T-helper 2 cell treated with Interferon-gamma antibody and Interleukin-4, amounts not matched to agents 5 μg/mL and 100 μg/mL, for 36 hours (primary cell): ENCODE measurements at places on chromosomes 4 and X.
A peak's percentile ranks its signal among the peaks of the same experiment; 100 is the strongest.

DNA sequence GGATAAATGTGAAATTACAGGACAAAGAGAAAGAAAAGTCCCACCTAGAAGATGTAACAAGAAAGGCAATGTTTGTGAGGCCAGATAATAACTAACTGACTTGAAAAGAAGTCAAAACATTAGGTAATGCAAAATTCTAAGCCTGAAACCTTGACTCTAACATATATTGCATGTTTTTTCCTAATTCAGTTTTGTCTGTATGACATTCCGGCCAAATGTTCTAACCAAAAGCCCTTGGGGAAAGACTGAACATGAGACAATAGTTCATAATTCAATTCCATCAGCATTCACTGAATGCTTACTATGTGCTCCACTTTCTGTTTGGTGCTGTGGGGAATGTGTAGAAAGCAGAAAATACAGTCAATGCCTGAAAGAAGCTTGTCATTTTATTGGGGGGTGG is 84.8 kb upstream of the PLAC1 start:
- DNase-seq, result no peak

DNA sequence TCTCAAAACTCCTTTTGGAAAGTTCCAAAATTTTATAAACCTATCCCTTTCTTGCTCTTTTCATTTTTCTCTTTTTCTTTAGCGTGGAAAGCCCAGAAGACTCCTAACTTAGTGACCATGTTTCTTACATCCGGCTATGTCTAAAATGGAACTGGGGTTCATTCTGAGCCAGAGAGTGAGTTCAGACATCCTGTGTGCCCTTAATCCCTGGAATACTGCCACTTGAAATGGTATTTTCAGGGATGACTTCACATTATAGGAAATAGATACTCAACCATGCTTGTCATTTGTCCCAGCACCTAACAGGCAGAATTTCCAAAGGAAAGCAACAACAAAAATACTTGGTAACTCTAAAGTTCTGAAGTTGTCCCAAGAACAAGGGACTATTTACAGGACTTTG is 379.6 kb downstream of the ARHGAP24 start:
- DNase-seq, result no peak

DNA sequence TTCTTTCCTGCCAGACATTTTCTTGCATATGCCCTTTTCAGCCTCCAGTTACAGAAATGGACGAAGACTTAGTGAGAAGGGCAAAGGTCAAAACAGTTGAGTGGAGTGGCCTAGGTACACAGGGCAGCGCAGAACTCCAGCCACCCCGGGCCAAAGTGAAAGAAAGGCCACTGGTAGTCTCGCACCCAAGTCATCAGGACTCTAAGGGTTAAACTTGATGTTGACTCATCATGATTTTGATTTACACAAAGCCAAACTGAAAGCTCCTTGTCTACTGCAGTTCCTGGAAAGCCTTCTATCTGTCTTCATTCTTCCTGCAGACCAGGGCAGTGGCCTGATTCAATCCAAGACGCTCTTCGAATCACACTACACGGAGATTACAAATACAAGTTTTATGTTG is 2.6 kb upstream of the IL13RA1 start:
- no peak for DNase-seq

DNA sequence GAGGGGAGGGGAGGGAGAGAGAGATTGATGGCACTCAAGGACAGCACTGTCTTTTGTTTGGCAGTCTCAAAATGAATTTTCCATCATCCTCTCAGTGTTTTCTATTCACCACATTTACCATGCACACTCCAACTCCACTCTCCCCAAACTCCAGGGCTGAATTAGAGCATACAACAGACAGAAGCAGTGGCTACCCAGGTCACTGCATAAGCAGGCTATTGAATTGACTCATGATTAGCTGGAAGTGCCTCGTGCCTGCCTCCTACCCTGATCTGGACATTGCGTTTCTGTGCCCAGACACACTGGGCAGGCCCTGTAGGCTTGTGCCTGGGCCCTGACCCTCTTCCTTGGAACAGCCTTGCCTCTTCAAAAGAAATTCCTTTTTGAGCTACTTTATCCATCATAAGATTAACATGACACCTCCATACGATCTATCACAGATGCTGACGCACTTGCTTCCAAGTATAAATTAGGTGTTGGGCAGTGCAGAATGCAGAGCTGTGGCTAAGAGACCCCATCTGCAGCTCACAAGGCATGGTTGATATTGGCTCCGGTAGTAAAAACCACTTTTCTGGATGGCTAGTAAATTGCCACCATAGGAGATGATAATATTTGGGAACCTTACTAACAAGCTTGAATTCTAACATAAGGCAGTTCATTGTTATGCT is 752.9 kb downstream of the RPA4 start:
- DNase-seq, result no peak

DNA sequence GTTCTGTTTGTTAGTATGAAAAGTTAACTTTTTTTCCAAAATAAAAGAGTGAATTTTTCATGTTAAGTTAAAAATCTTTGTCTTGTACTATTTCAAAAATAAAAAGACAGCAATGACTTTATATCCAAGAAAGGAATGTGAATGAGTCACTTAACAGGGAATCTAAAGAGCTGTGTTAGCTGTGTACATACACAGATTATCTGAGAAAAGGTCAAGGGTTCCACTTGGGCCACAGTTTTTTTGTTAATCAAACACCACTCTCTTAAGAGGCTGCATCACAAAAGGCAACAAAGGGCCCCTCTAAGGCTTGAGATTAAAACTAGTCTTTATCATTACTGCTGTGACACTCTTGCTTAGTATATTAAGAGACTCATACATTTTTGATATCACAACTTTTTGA is 82.1 kb downstream of the FIP1L1 start:
- no peak for DNase-seq

DNA sequence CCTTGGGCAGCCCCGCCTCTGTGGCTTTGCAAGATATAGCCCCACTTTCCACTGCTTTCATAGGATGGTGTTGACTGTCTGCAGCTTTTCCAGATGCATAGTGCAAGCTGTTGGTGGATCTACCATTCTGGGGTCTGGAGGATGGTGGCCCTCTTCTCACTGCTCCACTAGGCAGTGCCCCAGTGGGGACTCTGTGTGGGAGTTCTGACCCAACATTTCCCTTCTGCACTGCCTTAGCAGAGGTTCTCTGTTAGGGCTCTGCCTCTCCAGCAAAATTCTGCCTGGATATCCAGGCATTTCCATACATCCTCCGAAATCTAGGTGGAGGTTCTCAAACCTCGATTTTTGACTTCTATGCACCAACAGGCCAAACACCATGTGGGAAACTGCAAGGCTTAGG is 153.7 kb downstream of the TBCK start:
- no peak for DNase-seq

DNA sequence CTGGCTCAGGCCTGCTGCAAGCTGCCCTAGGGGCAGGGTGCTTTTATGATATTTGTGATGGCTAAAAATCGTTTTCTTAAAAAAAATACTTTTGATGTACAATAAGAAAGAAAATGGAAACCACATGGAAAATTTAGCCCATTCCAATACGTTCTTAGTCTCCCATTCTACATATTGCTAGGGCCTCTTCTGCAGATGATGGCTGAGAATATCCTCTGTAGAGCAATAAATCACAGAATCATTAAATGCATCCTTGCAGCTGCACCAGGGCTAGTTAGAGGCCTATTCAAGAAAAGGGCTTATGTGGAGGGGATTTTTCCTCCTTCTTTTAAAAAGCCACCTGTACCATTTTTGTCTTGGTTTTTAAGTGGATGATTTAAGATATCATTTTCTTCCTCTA is 97.6 kb upstream of the C1GALT1C1 start:
- no peak for DNase-seq

- no peak for DNase-seq
These were observed 277.8 kb downstream of the EPHA5 start for GRCh38 chr4:65392488-65392887.

DNA sequence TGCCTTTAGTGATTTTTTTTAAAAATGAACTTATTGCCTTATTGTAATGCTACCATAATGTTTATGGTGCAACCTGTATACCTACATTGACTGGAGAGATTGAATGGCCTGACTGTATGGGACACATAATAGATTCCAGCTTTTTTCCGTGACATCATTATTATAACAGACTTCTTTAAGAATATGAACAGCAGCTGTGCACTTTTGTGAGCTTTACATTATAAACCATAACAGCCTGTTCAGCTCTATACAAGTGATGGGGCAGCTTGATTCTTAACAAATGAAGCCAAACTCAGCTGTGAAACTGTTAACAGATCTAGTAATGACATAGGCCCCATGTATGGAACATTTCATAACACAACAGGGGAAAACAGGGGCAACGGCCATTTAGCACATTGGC is 187.0 kb downstream of the BMPR1B start:
- no peak for DNase-seq

DNA sequence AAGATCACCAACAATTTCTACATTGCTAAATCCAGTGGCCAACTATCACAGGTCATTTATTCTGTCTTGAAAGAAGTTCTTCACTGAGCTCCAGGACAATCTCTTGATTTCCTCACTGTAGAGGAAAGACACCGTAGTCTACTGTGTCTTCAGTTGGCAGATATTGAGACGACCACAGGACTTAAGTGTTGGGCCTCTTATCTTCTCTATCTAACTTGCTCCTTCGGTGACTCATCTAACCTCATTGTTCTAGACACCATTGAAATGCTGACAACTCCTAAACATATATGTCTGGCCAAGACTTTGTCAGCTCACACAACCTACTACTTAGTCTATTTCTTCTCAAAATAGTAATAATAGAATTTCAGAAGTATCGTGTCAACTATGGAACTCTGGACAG is 425.8 kb downstream of the ARAP2 start:
- no peak for DNase-seq

DNA sequence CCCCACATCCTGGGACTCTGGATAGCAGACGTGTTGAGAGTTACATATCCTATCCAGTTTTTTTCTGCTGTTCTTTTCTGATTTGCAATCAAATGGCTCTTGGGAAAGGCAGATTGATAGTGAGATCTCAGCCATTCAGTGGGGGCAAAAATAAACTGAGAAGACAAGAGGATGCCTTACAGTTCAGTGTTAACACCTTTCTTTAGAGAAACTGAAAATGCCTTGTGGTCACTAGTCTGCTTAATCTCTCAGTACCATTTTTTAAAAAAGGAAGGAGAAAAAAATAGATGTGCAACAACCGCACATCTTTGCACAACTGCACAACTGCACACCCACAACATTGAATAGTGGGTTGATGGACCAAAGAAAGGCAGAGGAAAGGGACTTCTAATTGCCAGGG is 109.3 kb downstream of the ARHGEF9 start:
- no peak for DNase-seq

DNA sequence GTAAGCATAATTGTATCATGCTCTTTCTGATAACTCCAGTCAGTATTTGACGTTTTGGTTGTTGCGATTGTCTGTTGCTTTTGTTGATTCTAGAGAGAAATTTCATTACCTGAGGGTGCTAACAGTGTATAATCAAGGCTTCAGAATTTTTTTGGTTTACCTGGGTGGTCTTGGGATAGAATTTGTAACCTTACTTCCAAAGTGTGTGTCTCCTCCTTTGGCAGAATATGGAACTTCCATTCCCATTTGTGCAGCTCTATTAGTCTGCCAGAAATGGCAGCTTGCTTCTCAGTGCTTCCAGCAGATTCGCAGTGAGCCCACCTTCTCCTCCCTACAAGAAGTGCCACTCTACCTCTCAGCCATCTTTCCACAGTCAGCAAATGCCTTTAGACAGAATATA is 5.3 kb downstream of the COPS4 start:
- DNase-seq, result no peak

DNA sequence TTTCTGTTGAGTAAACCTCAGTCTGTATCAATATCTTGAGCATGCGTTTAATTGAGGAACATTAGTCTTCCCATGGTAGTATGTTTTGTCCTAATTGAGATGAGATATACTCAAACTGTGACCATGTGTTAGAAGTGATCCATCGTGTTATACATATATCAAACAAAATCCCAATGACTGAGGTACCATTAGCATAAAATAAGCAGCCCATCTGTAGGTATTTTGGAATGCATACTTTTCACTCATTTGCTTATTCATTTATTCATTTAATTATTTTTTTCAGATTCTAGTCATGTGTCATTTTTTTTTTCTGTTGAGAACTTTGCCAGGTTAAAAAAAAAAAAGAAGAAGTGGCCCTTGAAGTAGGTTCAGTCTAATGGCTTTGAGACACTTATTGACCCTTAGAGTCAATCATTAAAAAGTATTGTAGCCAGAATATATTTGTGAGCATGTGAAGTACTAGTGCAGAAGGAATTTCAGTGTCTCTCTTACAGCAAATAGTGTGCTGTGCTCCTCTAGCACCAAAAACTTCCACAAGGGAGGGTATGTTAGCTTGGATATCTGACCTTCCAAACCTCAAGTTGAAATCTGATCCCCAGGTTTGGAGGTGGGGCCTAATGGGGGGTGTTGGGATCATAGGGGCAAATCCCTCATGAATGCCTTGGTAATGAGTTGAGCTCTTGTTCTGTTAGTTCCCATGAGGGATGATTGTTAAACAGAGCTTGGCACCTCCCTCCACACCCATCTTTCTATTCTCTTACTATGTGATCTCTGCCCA is 130.8 kb upstream of the NPY2R start:
- DNase-seq, result no peak

- no peak for DNase-seq
These were observed 59.4 kb upstream of the GRPR start for GRCh38 chrX:16063921-16064320.

DNA sequence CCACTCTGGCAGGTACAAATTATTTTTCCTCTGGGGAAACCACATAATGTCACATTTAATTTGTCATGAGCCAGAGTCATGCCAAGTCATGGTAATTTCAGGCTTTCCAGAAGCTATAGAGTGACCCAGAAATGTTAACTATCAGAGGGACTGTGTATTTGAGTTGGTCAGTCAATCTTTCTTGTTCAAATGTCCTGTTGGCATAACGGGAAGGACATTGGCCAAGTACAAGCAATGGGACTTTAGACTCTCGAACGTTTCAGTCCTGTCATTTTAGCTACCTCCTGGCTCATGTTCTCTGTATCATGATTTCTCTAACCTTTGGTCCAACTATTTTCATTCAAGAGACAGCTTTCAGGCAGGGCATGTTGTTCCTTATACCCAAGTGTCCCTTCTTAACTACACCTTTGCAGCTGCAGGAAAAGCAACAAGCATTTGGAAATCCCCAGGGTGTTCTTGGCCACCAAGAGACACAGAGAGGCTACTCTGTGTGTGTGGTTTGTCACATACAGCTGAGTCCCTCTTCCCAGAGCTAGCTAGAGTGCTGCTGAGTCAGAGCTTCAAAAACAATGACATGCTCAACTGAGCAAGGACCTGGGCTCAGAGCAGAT is 142.6 kb downstream of the EGF start:
- DNase-seq, result peak; percentile 38

DNA sequence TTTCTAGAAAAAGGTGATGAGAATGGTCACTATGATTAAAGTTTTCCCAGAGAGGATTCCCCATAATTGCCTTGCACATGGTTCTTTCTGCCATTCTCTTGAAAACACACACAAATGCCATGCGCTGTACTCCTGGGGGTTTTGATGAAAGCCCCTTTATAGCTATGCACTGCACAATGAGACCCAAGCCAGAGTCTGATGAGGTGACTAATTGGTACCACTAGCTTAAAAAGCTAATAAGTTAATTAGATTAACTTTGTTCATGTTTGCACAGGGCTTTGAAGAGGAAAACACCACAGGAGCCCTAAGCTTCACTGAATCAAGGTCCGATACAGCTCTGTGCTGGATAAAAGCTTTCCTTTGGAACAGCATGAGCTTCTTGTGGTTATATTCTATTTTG is 132.2 kb downstream of the NKX6-1 start:
- DNase-seq, result no peak
